ENCODE measurements at places on chromosomes 16 and 17.

DNA sequence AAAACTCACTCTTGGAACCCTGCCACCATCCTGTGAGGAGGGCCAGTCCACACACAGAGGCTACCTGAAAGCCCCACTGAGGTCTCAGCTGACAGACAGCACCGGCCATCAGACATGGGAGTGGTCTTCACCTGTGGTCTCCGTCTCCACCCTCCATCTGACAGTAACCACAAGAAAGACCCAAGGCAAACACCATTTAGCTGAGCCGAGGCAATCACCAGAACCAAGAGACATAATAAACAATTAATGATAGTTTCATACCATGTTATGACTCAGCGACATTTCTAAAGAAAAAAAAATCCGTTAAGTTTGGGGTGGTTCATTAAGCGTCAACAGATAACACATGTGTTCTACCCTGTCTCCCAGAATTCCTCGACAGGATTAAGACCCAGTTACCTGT lies 6.1 kb upstream of the EVPLL start:
- DNase-seq = no peak

GRCh38 chr16:66264311-66265047 lies 102.0 kb upstream of the CDH5 start:
- no peak for DNase-seq

- no peak for DNase-seq
These were observed 6.7 kb downstream of the NEK8 start for GRCh38 chr17:28735242-28735722.

DNA sequence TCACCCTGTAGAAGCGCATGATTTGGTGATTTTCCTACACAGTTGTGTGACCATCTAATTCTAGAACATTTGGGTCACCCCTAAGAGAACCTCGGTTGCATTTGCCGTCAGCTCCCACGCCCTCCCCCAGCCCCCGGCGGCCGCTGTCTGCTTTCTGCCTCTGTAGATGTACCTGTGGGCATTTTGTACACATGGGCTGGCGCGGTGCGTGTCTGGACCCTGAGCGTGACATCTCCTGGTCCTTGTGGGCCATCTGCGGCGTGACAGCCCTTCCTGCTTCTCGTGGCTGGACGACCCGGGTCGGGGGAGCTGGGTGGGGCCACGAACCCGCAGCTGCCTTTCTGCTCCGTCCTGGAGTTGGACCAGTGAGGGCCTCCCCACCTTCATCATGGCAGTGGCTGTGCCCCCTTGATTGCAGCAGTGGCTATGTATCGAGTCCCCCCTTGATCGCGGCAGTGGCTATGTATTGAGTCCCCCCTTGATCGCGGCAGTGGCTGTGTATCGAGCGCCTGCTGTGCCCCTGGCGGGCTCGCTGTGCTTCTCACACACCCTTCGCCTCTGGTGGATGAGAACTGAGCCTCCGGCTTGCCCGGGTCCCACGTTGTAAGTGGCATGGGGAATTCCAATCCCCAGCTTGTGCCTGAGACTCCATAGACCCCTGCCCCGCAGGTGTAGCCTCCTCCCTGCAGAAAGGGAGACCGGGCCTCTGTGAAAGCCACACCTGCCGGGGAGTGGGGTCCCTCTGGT lies 24.1 kb downstream of the GSE1 start:
- no peak for DNase-seq

DNA sequence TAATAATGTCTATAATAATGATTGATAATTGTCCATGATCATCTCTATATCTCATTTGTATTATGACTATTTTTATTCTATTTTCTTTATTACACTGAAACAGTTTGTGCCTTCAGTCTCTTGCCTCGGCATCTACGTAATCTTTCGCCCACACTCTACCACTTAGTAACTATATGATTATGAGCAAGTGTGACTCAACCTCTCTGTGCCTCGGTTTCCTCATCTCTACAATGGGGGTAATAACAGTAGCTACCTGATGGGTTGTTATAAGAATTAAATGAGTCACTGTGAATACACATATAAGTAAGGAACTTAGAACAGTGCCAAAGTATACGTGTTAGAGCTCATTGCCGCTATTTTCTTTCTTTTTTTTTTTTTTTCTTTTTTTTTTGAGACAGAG lies 3.7 kb upstream of the SLC16A11 start:
- DNase-seq = no peak

- no peak for DNase-seq
These were observed 58.3 kb upstream of the AKTIP start for GRCh38 chr16:53561101-53561888.

GRCh38 chr17:3632287-3632686 lies 3.8 kb downstream of the SHPK start:
- no peak for DNase-seq

DNA sequence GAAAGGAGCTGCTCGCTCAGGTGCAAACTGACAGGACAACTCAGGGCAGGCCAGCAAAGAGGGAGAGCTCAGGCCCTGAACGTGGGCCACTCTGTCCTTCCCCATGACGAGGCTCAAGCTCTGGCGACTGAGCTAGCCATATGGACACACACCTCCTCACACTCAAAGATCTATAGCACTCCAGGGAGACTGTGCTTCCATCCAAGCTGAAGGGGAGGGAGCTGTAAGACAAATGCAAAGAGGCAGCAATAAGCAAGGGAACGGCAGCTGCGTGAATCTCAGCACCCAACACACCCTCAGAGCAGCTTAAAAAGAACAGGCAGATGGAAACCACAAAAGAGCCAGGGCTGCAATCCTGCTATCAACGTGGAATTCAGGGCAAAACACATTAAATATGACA lies 13.5 kb downstream of the NUDT16L1 start:
- DNase-seq = no peak

- DNase-seq = no peak
These were observed 41.5 kb upstream of the CDH5 start for GRCh38 chr16:66324815-66325515.

- DNase-seq = no peak
These were observed 10.5 kb downstream of the SRL start for GRCh38 chr16:4231367-4231766.

DNA sequence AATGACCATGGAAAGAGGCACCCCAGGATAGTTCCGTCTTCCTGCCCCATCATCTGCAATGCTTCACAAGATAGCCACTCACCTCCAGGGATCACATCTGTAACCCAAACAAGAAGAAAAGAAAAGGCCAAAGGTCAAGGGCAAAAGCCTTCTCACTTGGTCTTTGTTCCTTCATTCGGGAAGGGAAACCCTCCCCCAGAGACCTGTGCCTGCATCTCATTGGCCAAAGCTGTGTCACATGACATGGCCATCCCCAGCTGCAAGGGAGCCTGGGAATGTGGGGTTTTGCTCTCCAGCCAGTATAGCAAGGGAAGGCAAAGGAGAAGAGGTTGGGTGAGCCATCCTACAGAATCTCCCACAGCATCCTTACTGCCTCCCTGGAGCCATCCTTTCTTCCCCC lies 47.9 kb downstream of the NOL11 start:
- DNase-seq = no peak

- no peak for DNase-seq
These were observed 25.0 kb downstream of the GABARAPL2 start for GRCh38 chr16:75590920-75591843.

DNA sequence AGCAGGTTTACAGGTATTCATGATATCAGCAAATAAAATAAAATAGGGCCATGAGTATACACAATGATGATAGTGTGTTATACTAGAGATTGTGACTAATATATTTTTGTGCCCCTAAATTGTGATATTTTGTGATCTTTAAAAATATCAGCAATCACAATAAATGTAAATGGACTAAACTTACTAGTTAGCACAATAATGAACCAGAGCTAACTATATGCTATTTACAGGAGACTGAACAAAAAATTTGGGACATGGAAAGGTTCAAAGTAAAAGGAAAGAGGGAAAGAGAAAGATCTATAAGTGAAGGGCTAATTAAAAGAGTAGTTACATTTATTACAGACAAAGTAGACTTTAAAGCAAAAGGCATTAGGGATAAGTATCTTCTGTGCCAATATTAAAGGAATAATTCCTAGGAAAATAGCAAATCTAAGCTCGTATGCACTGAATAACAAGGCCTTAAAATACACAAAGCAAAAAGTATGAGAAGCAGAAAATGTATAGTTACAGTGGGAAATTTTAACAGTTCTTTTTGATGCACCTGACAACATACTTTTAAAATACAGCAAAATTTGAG lies 5.0 kb upstream of the MSI2 start:
- DNase-seq = no peak

GRCh38 chr17:66349521-66350254 lies 47.3 kb downstream of the PRKCA start:
- DNase-seq = no peak

GRCh38 chr16:22871861-22872260 lies 57.9 kb downstream of the HS3ST2 start:
- no peak for DNase-seq

- DNase-seq = no peak
These were observed 184.2 kb downstream of the COPRS start for GRCh38 chr17:31674717-31675349.

DNA sequence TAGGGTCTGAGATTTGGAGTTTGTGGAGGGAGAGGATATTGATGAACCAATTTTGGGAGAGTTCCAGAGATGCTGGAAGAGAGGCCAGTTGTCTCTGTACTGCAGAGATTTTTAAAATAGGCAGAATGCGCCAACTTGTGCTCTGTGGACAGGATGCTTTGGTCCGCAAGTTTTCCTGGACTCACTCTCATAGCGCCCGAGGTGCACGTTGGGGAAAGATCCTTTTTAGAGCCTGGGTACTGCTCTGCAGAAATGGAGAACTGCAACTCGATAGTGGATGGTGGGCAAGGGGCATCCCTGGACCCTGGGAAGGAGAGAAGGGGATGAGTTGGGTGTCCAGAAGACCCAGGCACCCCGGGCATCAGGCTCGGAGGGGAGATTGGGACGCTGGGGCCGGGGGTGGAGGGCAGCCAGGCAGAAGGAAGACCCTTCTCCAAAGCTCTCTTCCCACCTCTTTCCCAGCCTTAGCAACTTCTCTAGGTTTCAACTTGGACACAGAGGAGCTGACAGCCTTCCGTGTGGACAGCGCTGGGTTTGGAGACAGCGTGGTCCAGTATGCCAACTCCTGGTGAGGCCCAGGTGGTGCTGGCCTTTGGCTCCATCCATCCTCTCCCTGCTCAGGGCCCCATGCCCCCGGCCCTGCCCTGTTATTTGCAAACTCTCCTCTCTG lies 590 bp downstream of the ITGAX start:
- no peak for DNase-seq

DNA sequence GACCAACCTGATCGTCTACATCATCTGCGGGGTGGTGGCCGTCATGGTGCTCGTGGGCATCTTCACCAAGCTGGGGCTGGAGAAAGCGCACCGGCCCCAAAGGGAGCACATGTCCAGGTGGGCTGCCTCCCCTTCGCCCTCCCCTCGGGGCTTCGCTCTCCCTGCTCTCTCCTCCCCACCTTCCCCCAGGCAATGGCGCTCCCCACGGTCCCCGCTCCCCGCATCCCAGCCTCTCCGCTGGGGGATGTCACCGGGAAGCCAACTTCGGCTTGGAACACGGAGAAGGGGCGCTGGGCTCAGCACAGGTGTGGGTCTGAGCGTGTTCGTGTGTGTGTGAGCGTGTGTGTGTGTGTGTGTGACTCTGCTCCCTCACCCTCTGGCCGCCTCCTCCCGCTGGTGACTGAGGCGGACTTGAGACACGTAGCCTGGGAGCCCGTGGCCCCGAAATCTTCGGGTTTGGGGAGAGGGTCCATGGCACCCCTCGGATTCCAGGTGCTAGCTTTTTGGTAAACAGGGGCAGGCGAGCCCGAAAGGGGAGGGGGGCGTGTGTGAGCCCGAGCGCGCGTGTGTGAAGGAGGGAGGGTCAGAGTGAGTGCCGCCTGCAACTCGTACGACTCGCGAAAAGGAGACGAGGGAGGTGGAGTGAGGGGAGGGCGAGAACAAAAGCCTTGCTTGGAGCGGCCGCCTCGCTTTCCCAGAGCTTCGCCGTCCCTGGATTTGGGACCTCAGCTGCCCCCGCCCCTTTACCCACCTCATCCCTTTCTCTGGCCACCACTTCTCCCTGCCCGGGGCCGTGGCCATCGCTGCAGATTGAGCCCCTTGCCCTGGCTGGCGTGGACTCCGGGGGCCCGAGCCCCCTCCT lies 1.3 kb downstream of the SHISA9 start:
- DNase-seq = no peak

DNA sequence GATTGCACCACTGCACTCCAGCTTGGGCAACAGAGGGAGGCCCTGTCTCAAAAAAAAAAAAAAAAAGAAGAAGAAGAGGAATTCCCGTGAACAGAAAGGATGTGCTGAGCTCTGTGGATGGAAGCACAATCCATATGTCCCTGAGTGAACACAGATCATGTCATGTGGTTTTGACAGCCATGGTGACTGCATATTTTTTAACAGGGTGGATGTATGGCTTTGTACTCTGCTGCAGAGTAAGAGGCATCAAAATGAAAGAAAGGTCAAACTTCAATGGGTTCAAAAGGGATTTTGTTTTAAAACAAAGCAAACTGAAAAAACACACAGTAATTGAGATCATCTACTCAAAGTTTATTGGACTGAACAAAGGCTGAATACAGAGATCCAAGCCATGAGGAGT lies 31.5 kb downstream of the MXRA7 start:
- DNase-seq = no peak

GRCh38 chr16:2035431-2036199 lies 8.9 kb downstream of the NHERF2 start:
- DNase-seq = no peak

DNA sequence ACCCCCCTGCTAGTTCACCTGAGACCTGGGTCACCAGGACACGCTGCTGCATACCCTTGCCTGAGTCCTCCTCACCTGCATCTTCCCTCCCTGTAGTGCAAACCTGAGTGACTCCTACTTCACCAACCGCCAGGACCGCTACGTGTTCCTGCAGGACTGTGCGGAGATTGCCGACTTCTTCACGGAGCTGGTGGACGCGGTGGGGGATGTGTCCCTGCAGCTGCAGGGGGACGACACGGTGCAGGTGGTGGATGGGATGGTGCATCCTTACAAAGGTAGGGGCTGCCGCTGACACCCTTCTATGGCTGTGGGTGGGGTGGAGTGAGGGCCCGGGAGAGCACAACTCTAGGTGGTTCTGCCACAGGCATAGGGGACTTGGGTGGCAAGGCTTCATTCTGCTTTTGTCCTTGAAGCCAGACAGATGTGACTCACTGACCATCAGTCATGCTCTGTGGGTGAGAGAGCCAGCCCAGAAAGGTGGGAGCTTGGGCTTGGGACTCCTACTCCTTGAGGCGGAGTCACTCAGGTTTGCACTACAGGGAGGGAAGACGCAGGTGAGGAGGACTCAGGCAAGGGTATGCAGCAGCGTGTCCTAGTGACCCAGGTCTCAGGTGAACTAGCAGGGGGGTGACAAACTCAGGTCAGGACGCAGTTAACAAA lies 22.3 kb downstream of the PGS1 start:
- DNase-seq = no peak

- DNase-seq = no peak
These were observed 390 bp downstream of the SEZ6L2 start for GRCh38 chr16:29898804-29899515.

DNA sequence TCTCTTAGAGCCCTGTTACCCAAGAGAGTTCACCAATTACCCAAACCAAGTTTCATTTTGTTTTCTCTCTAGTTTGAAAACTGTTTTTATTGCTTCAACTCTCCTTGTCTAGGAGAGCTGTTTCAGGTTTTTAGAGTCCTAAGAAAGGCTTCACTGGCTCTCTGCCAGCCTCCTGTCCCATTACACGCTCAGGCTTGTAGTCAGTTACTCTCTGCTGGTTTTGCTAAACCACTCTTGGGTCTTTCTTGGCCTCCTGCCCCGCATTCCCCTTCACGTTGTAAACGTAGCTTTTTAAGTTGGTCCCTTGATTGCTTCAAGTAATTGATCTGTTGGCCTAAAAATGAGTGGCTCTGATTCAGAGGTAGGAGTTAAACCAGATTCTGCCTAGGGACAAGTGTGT lies 529.1 kb downstream of the MAF start:
- no peak for DNase-seq

All from T follicular helper cell (primary cell).